Kasumi-1 (cell line): ENCODE measurements at places on chromosomes 16 and 17.
A peak's percentile ranks its signal among the peaks of the same experiment; 100 is the strongest.

DNA sequence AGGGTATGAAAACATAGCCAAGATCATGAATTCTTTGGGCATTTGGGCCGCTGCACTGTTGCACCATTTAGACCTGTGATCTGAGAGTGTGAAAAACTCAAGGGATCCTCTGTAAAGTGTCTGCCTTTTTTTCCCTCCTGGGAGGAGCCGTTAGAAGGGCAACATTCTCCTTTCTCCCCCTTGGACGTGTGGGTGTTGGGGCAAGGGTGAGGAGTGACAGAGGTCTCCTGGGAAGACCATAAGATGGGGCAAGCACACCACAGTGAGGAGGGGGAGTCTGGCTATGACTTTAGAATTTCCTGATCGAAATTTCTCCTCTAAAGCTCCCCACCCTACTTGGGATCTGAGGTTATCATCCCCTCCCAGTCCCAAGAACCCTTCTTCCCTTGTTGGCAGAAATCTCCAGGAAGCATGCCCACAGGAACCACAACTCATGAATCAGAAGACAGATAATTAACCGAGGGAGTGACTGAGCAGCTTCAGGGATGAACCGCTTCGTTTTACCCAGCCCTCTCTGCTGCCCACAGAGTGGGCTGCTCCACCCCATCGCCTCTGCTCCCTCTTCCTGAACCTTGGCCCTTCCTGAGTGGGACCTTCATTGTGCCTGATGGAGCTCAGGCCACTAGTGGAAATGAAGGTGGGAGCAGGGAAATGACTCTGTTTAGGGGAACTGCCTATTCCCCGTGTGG lies 4.2 kb downstream of the ITGB3 start:
- no peak for DNase-seq

GRCh38 chr17:73308017-73308823 lies 3.6 kb downstream of the CDC42EP4 start:
- no peak for DNase-seq

- DNase-seq, result no peak
Measured at GRCh38 chr16:72846594-72846993, 201.3 kb downstream of the ZFHX3 start.

- no peak for DNase-seq
Measured at GRCh38 chr16:6309271-6309670, 1023.4 kb upstream of the RBFOX1 start.

- DNase-seq, result peak; percentile 27
Measured at GRCh38 chr16:24013864-24014645, 178.3 kb downstream of the PRKCB start.

- no peak for DNase-seq
Measured at GRCh38 chr16:88639231-88640038, 1.1 kb downstream of the IL17C start.

DNA sequence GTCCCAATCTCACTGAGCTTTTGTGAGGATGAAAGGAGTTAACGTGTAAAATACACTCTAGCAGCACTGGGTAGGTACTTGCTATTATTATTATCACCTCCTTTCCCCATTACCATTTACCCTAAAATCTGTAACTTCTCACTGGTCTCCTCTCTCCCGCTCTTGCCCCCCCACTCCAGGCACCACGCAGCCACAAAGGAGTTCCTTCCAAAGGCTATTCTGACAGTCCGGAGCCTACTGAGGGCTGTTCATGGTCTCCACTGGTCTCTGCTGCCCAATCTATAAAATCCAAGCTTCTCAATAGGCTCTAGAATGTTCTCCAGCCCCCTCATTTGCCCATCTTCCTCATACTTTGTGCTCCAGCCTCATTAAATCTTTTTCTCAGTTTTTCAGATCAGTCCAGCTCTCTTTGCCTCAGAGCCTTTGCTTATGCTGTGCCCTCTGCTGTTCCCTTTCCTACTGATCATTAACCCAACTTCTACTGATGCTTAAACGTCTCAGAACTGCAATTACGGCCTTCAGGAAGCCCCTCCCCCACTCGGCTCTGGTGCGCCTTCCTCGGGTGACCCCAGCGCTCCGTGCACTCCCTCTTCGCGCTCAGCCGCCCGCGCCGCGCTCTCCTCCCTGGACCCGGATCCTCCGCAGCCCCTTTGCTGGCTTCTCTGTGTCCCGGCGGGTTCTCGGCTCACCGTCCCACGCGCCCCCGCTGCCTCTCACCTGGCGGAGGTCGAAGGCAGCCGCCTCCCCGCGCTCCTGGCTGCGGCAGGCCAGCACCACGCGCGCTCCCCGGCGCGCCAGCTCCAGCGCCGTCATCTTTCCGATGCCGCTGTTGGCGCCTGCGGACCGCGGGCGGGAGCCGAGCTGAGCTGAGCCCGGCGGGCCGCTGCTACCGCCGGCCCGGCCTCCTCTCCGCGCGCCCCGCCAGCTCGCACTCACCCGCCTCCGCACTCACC lies 737 bp downstream of the DHRS13 start:
- peak; percentile 11 for DNase-seq

- DNase-seq, result peak; percentile 3
Measured at GRCh38 chr16:2777903-2778629, 986 bp upstream of the ELOB start.

- peak; percentile 89 for DNase-seq
Measured at GRCh38 chr17:59004338-59005111, 102.2 kb downstream of the TRIM37 start.

DNA sequence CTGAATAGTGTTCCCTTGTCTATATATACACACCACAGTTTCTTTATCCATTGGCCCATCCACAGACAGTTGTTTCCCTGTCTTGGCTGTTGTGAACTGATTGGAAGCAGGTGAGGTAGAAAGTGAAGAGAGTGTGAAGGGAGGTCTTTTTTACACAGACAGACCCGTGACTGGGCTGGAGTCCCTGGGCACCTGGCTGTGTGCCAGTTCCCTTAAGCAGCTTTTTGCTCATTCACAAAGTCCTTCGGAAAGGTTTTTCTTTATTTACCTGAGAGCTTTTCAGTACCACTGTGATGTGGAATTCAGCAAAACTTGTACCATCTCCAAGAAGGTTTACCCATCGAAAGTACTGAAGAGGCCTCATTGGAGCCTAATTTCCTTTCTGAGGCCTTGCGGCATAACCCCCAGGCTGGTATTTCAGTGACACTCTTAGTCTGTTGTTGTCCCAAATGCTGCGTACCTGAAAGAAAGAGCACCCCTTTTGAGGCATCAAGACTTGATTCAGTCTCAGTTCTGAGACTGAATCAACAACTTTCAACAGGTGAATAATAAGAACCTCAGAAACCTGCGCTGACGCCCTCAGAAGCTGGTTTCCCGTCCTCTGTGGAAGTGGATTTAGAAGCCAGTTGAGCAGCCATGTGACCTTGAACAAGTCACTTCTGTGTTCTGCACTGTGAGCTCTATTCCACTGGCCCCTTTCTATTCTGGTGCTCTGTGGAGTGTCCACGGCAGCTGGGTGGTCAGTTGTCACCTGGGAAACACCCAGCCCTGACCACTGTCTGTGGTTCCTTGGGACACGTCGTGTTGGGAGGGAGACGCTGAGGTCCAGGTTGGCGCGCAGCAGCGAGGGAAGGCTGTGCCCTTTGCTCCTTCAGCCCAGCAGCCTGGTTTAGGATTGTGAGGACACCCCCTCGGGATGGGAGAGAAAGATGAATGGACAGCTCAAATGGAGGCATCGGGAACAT lies 53.9 kb upstream of the CRISPLD2 start:
- no peak for DNase-seq

- DNase-seq, result no peak
Measured at GRCh38 chr16:30113711-30114333, 485 bp upstream of the GDPD3 start.

DNA sequence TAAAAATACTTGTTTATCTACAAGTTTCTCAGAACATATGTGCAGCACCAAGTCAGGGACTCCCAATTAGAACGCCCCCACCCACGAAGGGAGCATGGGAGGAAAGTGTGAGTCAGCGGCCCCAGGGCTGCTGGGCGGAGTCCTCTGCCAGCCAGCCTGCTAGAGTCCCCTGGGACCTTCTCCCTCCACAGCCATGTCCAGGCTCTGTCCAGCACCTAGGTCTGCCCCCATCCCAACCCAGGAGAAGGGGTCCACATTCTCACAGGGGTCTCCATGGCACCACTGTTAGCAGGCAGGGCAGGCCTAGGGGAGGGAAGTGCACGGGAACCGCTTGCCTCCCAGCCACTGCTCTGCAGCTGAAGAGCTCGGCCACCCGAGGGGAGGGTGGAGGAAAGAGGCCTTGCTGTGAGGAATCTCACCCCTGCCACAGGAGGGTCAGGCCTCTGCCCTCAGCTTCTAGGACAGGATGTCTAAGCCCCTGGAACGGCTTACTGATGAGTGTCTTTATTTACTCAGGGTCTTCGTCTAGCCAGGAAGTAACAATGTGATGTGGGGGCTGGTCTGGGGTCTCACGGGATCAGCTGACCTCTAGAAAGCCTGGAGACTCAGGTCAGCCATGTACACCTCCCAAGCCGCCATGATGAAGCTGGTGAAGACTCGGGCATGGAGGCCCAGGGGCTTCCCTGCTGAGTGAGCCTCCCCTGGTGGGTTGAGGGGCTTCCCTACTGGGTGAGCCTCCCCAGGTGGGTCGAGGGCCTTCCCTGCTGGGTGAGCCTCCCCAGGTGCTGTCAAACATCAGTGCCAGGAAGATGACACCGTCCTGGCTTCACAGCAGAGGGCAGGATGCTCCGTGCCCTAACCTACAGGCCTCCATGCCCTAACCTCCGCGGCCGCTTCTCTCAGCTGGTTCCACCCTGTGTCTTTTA lies 190.3 kb downstream of the RBFOX3 start:
- DNase-seq, result no peak

DNA sequence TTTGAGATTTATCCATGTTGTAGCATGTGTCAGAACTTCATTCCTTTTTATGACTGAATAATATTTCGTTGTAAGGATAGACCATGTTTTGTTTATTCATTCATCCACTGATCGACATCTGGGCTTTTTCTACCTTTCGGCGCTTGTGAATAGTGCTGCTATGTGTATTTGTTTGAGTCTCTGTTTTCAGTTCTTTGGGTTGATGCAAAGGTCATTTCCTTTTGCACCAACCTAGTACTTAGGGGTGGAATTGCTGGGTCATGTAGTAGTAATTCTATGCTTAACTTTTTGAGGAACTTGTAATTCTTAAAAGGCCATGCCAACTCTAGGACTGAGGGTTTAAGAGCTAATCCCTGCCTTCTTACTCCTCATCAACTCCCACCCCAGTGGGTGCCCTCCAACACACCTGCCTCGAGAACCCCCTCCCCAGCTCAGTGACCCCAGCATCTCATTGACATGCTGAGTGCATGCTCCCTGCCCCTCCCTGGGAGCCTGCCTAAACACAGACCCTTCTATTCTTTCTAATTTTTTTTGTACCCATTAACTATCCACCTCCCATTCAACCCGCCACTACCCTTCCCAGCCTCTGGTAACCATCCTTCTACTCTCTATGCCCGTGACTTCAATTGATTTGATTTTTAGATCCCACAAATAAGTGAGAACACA lies 51.2 kb downstream of the ABAT start:
- DNase-seq, result no peak

GRCh38 chr17:82054351-82055022 lies 2.8 kb downstream of the GPS1 start:
- DNase-seq, result no peak

- DNase-seq, result peak; percentile 71
Measured at GRCh38 chr16:84714028-84714427, 14.2 kb downstream of the USP10 start.
